GF-D8 (cell line): ENCODE measurements at places on chromosomes 1 and 21.

GRCh38 chr1:54371942-54372275, 34.3 kb downstream of the SSBP3 start:
- no peak for DNase-seq

GRCh38 chr1:164443166-164443565, 115.8 kb upstream of the PBX1 start:
- no peak for DNase-seq

DNA sequence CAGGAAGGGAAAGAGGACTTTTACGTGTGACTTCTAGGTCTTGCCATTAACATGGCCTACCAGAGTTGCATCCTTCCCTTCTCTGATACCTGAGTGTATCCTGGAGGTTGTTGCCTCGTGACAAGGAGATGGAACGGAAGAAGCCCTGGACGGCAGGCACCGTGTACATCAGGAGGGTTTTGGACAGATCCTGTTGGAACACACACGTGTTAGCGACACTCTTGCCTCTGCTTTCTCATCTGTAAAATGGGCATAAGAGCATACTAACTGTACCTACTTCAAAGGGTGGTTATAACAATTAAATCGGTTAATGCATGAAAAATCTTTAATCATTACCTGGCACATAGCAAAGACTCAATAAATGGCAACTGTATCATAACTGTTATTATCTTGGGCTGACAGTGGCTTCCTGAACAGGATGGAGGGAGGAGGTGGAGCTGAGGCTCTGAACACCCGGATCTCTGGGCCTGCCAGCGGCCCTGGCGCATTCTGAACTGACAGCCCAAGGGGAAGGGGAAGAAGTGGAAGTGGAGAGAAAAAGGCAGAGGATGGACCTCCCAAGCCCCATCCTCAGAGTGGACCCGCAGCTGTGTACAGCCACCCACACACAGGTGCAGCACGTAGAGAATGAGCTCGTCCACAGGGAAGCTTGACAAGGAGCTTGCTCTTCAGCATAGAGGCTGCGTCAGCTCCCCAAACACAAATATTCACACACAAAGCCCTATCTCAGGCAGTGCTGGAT, 30.2 kb upstream of the EXOSC10 start:
- DNase-seq, result no peak

- no peak for DNase-seq
Observed at GRCh38 chr1:161706482-161707347, at the start of gene FCRLA. FCRLA (plus strand) TSS chr1:161707229; CDS start chr1:161707265, 36 bp downstream.

GRCh38 chr1:220473440-220473839, 54.5 kb upstream of the MARK1 start:
- DNase-seq, result no peak

DNA sequence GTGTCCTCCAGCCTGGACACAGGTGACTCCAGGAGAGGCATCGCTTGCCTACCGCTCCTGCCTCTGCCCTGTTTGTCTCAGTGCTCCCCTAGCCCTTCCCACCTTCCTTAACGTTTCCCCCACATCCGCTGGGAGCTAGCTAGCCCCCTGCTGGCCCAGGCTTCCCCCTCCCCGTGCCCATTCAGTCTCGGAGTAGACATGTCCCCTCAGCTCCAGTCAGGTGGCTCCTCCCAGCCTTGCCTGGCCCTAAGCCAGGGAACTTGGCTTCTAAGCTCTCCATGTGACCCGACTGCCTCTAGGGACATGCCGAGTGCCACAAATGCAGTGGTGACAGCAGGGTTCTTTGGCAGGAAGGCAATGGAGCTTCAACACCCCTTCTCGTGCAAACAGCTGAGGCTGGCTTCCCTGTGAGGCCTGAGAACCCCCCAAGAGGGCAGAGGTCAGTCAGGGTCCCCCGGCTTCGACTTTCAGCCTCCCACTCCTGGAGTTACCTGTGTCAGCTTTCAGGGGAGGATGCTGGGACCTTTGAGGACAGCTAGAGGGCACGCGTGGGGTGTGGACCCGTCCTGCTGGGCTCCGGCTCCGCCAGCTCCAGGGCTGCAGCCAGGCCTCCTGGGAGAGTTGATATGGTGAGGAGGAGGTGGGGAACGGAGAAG, 16.2 kb downstream of the DRAXIN start:
- DNase-seq, result no peak

- DNase-seq, result no peak
Observed at GRCh38 chr1:181104042-181104789, 15.7 kb downstream of the IER5 start.

- DNase-seq, result no peak
Observed at GRCh38 chr1:15206418-15207030, 40.5 kb upstream of the FHAD1 start.

DNA sequence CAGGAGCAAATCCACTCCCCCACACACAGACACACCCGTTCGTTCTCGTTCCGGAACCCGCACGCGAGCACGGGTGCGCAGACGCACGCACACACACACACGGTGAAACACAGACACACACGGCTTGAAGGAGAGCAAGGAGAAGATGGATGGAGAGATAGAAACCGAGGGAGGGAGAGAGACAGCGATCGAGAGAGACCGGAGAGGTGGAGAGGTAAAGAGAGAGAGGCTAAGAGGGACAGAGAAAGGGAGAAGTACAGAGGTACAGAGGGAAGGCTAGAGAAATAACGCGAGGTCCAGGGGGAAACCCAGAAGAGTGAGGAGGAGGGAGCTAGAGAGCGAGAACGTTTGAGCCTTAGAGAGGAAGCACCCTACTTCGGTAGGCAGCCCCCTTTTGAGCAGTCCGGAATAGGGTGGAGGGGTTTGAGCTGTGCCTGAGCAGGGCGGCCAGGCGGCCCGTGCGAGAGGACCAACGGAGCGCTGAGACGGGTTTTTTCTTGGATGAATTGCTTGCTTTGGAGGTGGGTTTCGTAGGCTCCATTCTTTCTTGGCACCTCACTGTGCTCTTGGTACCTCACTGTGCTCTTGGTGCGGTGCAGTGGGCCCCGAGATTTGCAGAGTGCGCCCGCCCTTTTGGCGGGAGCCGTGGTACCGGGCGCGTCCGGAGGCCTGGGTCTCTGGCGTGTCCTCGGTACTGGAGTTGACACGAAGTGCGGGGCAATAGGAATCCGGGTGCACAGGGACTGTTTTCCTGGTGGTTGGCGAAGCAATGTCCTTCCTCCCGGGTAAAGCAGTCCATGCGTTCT, 88.4 kb upstream of the RHOU start:
- peak; percentile 57 for DNase-seq
